ENCODE measurements at places on chromosomes 1 and 21. TPM values are rescaled to one million over a fixed set of nuclear protein-coding genes. Genes with fewer than 3 reads are reported as not detected.

DNA sequence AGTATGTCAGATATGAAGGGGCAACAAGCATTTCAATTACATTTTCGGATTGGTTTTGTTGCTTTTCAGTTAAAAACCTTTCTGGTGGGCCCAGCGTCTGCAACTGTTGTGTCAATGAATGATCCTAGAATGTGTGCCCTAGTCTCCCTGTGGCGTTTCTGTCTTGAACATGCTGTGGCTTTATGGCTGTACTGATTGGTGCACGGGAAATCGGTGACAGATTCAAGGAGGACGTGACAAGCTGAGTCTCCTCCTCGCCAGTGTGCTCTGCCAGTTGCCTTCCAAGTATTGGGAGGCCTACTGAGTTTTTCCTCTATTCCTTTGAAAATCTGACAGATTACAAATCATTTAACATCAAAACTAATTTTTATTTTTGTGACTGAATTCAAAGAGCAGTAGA, 127.6 kb downstream of the ZP4 start:
- H3K4me1 ChIP-seq: no peaks in the 10 kb centered on the region
- H3K4me3 ChIP-seq: no peak overlapping the region
- DNase-seq: no peak
- H3K27ac ChIP-seq: no peak overlapping the region
- no peaks in the 10 kb centered on the region for H3K27me3 ChIP-seq
- H3K36me3 ChIP-seq: no peaks in the 10 kb centered on the region

DNA sequence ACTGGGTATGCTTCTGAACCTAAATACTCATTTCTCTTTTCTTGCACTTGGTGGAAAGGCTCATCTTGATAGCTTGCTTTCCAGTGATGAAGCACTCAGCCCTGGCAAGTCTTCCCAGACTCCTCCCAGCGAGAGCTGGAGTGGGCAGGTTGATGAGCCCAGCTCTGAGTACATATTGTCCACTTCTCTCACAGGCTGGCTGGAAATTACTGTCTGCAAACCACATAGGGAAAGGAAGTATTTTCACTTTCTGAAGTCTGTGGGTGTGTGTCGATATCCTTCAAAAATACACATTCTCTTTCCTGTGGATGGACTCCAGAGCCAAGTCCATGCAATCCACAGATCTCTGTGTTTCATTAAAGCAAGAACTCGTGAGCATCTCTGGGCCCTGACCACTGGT, 38.7 kb upstream of the CNTN2 start:
- H3K4me1 ChIP-seq: no peaks in the 10 kb centered on the region
- DNase-seq: no peak
- no peaks in the 10 kb centered on the region for H3K36me3 ChIP-seq
- no peak overlapping the region for H3K27ac ChIP-seq

- no peaks in the 10 kb centered on the region for H3K4me1 ChIP-seq
- no peak overlapping the region for H3K4me3 ChIP-seq
- no peak overlapping the region for H3K27ac ChIP-seq
- peaks cover 5% of the 10 kb centered on the region for H3K27me3 ChIP-seq
Observed at GRCh38 chr1:30545365-30545764, 178.0 kb downstream of the MATN1 start.

HTR6 gene
- total RNA-seq: not detected

GIPC2 gene
- 0.52 TPM for total RNA-seq

ALPL gene
- total RNA-seq: not detected

SRGAP2B gene
- 11.0 TPM for total RNA-seq

All from naive thymus-derived CD8-positive, alpha-beta T cell (primary cell).